ENCODE measurements at places on chromosomes 6 and 20.

GRCh38 chr6:160327981-160328380 is 20.2 kb upstream of the SLC22A3 start:
- no peak for DNase-seq

- no peak for DNase-seq
Measured at GRCh38 chr6:16505711-16506357, 255.4 kb downstream of the ATXN1 start.

- DNase-seq: no peak
Measured at GRCh38 chr6:73732845-73733675, 37.1 kb downstream of the CD109 start.

DNA sequence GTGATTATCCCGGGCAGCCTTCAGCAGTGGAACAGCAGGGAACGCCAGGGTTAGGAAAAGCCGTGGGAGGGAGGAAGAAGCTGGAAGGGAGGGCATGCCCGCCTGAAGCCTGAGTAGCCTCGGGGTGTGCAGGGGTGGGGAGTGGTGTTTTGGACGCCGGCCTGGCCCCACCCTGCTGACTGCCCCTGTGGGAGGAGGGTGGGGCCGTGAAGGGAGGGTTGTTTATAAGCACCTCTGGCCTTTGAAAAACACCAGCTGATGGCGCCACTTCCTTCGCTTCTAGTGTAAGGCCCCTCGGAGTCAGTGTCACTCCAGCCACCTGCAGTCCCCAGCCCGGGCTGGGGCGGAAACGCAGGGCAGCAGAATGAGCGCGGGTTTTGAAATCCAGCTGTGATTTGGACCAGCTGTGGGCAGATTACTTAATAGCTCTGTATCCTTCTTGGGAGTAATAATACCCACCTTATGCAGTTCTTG is 52.8 kb upstream of the BMP6 start:
- no peak for DNase-seq

- DNase-seq: no peak
Measured at GRCh38 chr6:82786248-82786647, 279.4 kb downstream of the UBE3D start.

DNA sequence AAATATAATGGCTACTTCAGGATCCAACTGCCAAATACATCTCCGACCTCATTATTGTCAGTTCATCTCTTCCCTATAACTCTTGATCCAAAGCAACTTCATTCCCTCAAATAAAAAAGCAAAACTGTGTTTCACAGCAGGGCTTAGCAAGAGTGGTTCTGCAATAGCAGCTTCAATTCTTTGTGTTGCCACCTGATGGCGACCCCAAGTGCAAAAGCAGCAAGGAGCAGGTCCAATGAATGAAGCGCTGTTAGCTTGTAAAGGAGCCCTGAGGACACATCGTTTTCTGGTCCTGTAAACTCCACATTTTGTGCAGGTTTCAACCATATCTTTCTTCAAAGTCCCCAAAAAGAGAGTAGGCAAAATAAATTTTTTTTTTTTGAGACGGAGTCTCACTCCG is 19.6 kb downstream of the RTN4IP1 start:
- DNase-seq: no peak

- peak; percentile 78 for DNase-seq
Measured at GRCh38 chr20:58708246-58708931, 15.8 kb downstream of the NPEPL1 start.

DNA sequence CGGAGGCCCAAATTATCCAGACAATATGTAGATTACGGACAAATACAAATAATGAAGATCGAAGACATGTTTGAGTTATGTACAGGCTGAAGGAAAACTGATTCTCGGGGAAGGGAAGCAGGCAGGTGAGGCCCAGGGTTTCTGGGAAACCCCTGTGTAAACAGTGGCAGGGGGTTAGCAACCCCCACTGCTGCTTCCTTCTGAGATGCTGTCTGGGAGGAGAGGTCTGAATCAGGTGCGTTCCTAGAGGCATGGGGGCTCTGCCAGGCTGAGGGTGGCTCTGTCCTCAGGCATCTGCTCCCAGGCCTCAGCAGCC is 7.2 kb upstream of the MDGA1 start:
- DNase-seq: no peak

GRCh38 chr6:142238881-142239280 is 62.9 kb upstream of the ADGRG6 start:
- no peak for DNase-seq

DNA sequence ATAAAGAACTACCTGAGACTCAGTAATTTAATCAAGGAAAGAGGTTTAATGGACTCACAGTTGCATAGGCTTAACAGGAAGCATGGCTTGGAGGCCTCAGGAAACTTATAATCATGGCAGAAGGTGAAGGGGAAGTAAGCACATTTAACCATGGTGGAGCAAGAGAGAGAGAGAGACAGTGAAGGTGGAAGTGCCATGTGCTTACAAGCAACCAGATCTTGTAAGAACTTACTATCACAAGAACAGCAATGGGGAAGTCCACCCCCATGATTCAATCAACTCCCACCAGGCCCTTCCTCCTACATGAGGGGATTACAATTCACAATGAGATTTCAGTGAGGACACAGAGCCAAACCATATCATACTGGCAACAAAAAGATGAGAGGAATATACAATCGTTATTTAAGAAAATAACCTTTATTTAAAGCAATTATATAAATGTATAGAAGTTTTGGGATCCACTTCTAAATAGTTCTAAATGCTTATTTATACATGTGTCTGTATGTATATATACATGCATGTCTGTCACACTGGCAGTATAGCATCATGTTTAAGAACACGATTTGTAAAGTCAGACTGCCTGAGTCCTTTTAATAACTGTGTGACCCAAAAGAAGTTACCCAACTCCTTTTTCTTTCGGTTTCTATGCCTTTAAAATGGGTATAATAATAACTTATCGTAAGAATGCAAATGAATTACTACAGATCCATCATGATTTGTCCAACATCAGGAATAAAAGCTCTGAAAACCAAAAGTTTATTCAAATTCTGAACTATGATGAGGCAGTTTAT is 255.7 kb upstream of the THEMIS start:
- no peak for DNase-seq

DNA sequence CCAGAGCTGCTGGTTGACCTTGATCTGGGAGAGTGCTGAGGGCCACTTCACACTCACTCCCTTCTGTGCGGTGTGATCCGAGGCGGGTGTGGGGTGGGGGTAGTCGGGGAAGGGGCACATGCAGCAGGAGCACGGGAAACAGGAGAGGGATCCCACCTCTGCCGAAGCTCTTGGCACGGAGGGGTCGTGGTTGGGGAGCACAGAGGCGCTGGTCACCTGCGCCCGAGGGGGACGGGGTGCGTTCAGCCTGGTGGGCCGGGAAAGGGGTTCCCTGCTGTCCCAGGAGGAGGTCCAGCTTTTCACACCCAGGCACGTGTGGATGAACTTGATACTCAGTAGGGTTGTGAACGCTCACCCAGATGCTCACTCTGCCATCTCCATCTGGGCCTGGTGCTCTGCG is 17.3 kb downstream of the SS18L1 start:
- DNase-seq: no peak

DNA sequence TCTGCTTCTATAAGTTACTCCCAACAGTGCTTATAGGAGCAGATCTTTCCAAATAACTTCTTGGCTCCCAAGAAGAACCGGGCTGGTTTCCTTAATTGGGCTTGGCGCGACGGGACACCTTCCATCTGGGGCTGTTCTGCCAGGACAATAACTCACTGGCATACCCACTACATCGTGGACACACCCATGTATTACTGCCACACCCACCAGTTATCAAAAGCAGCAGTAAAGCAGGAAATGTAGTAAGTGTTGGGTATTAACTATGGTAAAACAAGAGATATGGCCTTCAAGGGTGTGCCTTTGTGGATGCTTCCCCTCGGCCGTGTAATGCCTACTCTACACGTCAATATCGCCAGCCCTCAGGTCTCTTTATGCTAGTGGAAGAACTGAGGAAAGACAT is 24.7 kb downstream of the CNKSR3 start:
- DNase-seq: no peak

GRCh38 chr6:53395986-53396385 is 47.2 kb upstream of the ELOVL5 start:
- no peak for DNase-seq

DNA sequence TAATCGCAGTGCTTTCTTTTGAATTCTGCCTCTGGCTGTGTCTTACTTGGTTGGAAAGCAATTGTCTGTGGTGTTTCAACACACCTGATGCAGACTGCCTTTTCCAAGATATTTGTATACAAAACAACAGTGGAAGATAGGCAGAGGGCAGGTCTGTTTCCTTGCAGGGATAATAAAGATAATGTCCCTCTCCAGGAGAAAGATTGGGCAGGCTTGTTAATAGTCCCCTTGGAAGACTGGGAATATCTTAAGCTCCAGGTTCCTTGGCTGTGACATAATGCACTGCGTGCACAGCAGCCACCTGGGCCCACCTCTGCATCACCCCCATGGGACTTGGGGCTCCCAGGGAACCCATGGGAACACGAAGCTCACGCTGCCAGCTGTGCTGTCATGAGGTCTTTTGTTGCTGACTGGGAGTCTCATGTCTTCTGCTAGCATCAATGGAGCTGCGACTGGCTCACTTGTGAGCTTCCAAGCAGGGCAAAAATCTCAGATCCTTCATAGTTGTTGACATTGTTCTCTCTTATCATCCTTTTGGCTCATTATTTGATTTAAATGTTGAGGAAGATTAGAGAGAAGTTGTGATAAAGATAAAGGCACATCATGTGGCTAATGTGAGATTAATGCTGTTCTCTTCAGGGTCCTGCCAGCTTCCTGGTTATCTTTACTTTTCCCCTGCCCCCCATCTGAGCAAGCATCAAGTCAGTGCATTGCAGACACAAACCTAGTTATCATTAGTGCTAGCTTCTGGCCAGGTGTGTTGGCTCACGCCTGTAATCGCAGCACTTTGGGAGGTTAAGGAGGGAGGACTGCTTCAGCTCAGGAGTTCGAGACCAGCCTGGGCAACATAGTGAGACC is 107.1 kb upstream of the ASF1A start:
- no peak for DNase-seq

- no peak for DNase-seq
Measured at GRCh38 chr6:128167552-128167951, 266.7 kb upstream of the THEMIS start.

GRCh38 chr6:160795721-160796120 is 93.7 kb downstream of the PLG start:
- DNase-seq: no peak

DNA sequence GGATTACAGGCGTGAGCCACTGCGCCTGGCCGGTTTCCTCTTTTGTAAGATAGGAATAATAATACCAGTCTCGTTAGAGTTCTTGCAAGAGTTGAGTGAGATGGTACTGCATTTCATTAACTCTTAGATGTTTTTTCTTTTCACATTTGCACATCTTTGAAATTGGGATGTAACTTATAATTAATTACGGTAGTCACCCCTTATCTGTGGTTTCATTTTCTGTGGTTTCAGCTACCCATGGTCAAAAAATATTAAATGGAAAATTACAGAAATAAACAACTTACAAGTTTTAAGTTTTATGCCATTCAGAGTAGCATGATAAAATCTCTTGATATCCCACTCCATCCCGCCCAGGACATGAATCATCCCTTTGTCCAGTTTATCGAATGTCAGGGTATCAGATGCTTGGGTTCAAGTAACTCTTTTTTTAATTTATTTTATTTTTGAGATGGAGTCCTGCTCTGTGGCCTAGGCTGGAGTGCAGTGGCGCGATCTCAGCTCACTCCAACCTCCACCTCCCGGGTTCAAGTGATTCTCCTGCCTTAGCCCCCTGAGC is 15.4 kb downstream of the PTK7 start:
- DNase-seq: no peak

DNA sequence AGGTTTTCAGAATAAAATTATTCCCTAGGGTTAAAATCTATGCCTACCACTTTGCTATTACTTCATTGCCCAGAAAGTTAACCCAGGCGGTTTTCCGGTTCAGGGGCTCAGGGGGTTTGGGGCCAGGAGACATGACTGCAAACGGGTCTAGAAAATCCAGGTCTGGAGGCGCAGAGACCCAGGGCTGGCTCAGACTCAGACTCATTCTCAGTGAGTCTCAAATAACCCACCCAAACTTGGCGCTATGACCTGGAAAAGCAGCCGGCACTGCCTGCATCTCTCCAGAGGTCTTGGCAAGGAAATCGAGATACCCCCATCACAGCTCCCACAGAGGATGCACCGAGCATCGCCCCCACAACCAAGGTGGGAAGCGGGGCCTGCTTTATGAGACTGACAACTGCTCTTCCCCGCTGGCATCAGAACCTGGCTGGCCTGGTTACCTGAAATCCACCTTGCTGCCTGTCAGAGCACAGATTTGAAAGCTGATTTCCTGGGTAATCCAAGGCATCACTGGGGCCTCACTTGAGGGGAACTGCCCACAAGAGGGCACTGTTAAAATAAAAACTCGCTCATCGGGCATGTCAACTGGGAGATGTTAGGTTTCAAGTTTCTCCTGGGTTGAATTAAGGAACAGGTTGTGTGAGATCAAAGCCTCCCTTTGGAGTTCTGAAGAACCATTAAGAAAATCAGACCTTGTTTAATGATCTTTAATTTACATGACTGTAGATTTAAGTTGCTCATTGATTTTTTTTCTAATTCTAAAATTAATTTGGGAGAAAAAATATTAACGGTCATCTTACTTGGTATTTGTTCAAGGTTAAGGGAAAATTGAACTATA is 55.1 kb downstream of the KIF16B start:
- no peak for DNase-seq

DNA sequence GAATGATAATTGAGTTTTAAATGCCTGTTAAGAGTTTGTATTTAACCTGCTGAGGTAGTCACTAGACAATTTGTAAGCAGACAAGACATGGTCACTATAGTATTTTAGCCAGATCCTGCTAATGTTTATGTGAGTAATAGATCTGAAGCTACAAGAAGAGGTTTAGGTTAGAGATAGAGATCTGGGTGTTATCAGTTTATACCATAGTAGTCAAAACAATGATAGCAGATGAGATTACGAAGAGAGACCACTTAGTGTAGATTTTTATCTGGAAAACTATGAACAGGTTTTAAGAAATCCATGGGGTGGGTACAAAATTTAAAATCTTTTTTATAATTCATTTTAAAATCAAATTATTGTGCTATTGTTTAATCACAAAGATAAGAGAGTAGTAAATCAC is 47.5 kb downstream of the PHIP start:
- no peak for DNase-seq

DNA sequence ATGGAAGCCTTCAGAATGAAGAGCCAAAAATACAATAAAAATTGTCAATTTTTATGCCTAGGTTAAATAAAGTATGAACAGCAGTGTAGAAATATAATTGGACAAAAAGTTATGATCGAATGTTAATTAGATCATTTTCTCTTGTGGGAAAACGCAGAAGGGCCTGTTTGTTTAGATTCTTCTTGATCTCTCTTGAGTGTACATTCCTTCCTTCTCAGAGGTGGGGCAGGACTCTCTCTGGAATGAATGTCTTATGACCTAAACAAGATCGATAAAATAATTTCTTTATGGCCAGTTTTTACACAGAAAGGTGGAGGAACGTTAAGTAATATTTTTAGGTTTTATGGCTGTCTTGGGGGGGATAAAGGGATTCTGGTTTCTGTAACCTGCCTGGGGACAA is 500.1 kb upstream of the MARCKS start:
- DNase-seq: no peak

Data from mesenteric fat pad (tissue), 1 donor.